HuH-7 (cell line): ENCODE measurements at places on chromosomes 5 and 9.

GRCh38 chr9:123345567-123345955 is 10.4 kb upstream of the CRB2 start:
- no peak for DNase-seq

GRCh38 chr5:108548684-108549596 is 167.0 kb upstream of the FBXL17 start:
- no peak for DNase-seq

GRCh38 chr9:127508901-127509260 is 57.6 kb downstream of the LRSAM1 start:
- DNase-seq: no peak

- no peak for DNase-seq
Observed at GRCh38 chr9:27519466-27520465, 4.3 kb upstream of the IFNK start.
